Activated CD4-positive, CD25-positive, alpha-beta regulatory T cell treated with anti-CD3 and anti-CD28 coated beads, Interleukin-2, amount 50 U/mL, for 24 hours (primary cell): ENCODE measurements at places on chromosomes 4 and X.
A peak's percentile ranks its signal among the peaks of the same experiment; 100 is the strongest.

- no peak for ATAC-seq
Observed at GRCh38 chr4:26365537-26366150, 44.8 kb downstream of the RBPJ start.

DNA sequence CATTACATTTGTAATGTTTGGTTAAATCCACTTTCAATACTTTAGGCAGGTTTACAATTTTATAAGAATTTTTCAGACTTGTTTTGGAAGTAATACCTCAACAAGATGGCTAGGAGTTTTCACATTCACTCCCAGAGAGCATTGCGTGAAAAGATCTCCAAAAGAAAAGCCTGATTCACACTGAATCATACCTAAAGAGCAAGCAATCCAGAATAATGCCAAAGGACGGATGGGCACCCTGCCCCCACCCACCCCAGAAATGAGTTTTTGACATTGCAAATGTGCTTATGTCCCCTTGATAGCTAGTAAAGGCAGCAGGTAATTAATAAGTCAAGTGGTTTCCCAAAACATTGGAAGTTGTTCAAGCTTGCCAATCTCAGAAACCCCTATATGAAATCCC, 557.7 kb upstream of the TENM3 start:
- ATAC-seq: no peak

DNA sequence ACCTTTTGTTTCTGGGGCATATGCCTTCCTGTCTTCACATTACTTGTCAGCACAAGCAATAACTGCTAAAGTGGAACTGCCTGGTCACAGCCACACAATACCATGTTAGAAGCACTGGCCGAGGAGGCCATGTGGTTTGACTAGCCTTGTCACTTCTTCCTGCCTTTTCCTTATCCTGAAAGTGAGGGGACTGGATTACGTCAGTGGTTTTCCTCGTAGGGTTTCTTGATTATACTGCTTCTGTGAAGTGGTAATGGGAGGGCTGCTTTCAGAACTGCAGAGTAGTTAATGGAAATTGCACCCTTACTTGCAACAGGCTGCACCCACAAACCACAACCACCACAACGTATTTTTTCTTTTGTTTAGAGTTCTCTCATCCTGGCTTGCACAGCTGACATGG, 26.6 kb downstream of the ZRSR2 start:
- peak; percentile 25 for ATAC-seq

- ATAC-seq: no peak
Observed at GRCh38 chr4:42078184-42078801, 74.2 kb downstream of the BEND4 start.

DNA sequence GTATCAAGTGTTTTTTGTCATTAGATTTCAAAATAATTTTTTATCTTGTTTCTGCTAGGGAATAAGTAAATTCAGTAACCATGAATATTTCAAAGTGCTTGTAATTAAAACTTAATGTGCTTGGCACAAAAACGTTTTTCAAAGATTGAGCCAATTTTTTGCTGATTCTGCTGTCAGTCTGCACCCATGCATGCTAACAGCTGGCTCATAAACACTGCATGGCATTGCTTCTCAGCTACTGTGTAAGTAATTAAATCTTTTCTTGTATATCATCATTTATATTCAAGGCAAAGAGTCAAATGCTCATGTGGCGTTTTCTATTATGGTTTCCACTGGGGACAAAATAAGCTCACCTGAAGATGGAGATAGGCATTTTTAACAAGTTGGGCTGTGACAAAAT, 66.8 kb upstream of the SPANXN2 start:
- no peak for ATAC-seq

DNA sequence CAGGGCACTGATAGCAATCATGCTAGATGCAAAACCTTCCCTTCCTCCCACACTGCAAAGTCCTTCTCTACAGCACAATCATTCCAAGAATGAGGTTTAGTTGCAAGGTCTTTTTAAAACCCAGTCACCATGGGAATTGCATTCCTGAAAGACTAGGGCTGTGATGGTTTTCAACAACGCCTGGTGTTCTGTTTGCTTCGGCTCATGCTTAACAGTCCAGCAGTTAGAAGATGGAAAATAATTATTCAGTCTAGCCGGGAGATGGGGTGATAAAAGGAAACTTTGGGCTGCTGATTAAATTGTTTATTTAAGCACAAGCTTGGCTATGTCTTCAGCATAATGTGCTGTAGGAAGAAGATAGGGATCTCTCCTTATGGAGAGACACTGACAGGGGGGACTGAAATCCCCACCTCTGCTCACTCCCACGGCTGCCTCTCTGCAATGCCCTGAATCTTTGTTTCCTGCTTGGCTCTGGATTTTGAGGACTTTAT, 211.4 kb downstream of the MID1IP1 start:
- no peak for ATAC-seq

- no peak for ATAC-seq
Observed at GRCh38 chrX:1720836-1721235, 106.0 kb downstream of the ASMT start.

- ATAC-seq: no peak
Observed at GRCh38 chrX:131477498-131477897, 66.4 kb upstream of the OR13H1 start.
